ENCODE measurements at places on chromosomes 5 and 9. TPM values are rescaled to one million over a fixed set of nuclear protein-coding genes. Genes with fewer than 3 reads are reported as not detected.

The IL33 gene
- total RNA-seq = 3.9 TPM

The ZBED3 gene
- 0.64 TPM for total RNA-seq

The SAXO1 gene
- total RNA-seq = 0.10 TPM

The SH3RF2 gene
- total RNA-seq = 7.6 TPM

Measured in M059J (cell line).